ENCODE measurements at places on chromosomes 1 and 21. TPM values are rescaled to one million over a fixed set of nuclear protein-coding genes. Genes with fewer than 3 reads are reported as not detected.

DNA sequence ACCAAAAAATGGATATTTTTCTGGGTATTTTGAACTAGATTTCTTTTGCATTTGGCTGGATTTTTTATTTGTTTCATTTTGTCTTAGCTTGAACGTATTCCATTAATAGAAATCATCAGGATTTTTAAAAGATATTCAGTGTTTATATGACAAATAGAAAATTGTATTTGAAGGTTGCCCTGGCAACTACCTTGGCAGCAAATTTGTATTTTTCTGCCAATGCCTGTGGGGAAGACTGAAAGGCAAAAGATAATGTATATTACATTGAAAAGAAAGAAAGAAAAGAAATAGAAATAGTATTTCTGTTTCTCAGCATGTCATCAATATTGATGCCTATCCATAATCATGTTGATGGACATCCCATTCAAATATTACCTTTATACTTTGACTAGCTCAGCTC is 16.8 kb downstream of the VCAM1 start:
- no peak for DNase-seq

GRCh38 chr1:150874455-150875196 is 1.8 kb downstream of the ARNT start:
- DNase-seq = peak; percentile 16

GRCh38 chr1:54551891-54552290 is 3.9 kb downstream of the ACOT11 start:
- DNase-seq = no peak

DNA sequence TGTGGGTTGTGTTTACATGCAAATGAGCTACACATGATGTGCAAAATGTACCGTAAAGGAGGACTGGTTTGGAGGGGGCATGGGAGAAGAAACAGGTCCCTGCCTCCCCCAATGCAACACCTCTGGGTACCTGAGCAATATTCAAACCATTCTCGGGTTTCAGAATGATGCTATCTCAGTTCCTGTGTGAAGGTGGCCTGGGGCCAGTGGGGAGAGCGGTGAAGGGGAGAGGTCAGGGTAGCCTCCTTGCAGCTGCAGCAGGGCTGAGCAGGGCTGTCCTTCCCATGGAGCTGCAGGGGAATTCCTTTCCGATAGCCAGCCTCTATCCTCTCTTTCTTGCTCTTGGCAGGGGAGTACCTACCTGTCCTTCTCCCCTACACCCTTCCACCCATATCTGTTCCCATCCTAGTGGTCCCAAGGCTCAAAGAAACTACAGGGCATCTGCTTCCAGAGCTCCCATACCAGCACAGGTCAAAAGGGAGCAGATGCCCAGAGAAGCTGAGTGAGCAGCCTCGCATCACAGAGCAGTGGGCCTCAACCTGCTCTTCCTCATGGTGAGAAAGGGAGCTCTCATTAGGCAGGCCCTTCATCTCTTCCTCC is 11.9 kb downstream of the MEF2D start:
- peak; percentile 45 for DNase-seq

- no peak for DNase-seq
These were observed 20.6 kb downstream of the ABCG1 start for GRCh38 chr21:42239556-42239955.

DNA sequence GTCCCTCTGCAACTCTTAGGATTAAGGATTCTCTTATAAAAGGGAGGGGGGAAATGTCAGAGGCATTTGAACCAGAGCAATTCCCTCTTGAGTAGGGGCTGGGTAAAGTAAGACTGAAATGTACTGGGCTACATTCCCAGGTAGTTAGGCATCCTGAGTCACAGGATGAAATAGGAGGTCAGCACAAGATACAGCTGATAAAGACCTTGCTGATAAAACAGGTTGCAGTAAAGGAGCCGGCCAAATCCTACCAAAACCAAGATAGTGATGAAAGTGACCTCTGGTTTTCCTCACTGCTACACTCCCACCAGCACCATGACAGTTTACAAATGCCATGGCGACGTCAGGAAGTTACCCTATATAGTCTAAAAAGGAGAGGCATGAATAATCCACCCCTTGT is 14.3 kb upstream of the COX20 start:
- no peak for DNase-seq

DNA sequence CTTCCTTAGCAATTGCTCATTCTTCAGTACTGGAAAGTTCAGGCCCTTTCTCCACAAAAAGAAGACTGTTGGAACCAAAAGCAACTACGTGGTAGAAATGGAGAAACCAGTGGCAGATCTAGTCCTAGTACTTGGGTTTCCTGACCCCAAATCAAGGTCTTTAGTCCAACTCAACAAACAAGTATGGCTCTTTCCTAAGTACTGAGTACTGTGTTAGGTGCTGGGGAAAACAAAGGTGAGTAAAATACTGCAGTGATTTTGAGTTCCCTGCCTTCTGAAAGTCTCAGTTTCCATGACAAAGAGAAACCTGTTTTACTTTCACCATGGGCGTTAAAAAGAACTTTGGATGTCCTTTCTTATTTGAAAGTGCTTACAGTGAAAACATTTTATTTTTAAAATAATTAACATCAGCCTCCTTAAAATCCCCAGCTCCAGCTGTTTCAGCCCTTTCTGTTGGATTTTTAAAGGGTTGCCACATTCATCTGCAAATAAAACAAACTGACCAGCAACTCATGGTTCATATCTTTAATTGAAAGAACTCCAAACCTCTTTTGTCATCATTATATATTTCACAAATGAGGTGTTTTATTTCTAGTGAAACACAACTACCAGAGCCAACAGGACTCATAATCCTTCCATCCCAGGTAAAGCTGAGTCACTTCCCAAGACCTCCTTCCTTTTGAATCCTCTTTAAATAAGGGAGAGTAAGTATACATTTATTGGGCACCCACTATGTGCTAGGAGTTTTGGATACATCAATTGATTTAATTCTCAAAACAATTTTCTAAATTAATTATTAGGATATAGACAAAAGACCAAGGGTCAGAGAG is 35.4 kb downstream of the PLPP3 start:
- no peak for DNase-seq

GRCh38 chr1:16101623-16102022 is 28.2 kb upstream of the FAM131C start:
- DNase-seq = no peak

- no peak for DNase-seq
These were observed 21.7 kb downstream of the HMGN2 start for GRCh38 chr1:26493938-26494337.

DNA sequence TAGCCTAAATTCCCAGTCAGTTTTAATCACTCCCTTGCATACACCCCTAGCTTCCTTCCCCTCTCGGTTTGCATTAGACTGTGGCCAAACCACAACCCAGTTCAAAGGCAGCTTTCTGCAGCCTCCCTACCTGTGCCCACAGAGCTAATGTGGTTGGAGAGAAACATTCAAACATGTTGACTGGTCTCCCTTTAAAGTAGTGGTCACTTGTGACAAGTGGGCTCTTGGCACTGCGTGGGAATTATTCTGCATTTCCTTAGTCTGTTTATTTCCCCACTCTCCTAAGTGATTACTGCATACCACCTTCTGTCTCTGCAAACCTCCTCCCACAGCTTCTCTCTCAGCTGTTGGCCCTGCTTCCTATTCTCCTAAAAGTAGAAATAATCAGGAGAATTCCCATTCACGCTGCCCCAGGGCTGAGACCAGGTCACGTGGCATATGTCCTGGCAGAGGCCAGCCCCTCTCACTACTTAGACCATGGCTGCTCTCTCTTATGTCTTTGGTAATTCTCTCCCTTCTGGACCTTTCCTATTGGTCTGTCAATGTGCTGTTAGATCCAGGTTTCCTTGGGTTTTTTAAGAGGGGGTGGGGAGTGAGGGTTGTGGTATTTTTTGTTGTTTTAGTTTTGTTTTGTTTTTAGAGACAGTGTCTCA is 38.4 kb upstream of the CD101 start:
- no peak for DNase-seq

GRCh38 chr1:110086961-110087360 is 16.5 kb upstream of the ALX3 start:
- DNase-seq = no peak

- DNase-seq = no peak
These were observed 55.3 kb downstream of the RRAGC start for GRCh38 chr1:38804062-38804886.

- DNase-seq = no peak
These were observed 1.4 kb downstream of the PMF1 start for GRCh38 chr1:156214024-156214748.

GRCh38 chr1:244049162-244050013 is 1.7 kb upstream of the ZBTB18 start:
- peak; percentile 67 for DNase-seq

GRCh38 chr1:245118806-245119205 is 36.0 kb upstream of the KIF26B start:
- DNase-seq = no peak

DNA sequence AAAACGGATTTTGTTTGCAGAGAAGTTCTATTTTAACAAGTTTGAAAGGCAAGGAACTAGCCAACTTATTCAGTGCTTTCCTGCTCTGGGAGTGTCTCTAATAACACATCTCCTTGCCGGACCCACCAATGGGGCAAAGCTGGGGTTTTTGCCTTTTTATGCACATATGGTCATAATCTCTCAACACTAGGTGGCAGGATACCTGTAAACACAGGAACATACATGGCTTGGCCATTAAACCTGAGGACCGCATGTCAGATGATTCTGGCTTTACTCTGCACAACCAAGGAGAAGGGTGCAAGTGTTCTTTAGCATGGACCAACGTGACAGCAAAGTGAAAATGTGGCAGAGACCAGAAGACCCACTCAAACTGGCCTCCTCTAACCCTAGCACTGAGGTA is 4.9 kb downstream of the TMEM9 start:
- DNase-seq = peak; percentile 63

DNA sequence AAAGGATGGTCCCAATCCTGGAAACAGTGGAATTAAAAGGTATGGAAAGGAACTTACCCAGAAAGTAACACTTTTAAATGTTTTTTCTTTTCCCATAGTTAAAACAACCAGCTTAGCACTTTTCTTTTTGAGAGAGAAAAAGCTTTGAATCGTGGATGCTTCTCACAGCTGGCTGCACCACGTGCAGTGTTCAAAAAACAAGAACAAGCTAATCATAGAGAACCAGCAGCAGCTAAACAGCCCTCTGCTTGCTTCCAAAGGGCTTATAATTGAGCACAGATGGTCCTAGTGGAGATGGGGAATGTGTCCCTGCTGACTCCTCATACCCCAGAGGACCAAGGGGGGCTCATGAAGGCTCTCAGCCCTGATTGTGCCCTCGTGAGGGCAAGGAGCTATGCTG is 26.4 kb downstream of the UTP25 start:
- no peak for DNase-seq

DNA sequence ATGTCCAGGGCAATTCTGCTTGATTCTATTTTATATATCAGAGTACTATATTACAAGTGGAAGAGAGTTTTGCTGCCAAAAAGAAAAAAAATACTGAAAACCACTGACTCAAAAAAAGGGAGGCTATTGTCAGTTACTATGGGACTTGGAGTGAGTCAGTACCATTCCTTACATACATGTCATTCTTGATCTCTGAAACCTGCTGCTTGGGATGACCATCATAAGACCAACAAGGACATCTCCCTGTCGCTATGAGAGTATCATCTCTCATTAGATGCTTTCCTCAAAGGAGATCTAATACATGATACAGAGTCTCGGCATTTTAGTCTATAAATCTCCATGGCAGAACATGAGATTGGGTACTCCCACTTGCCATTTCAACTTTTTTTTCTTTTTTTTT is 11.8 kb upstream of the INPP5B start:
- DNase-seq = no peak

- DNase-seq = no peak
These were observed 40.4 kb downstream of the MPZL1 start for GRCh38 chr1:167762061-167762746.

- peak; percentile 76 for DNase-seq
These were observed 754 bp downstream of the PRRC2C start for GRCh38 chr1:171486048-171486519.

- DNase-seq = no peak
These were observed 169.8 kb downstream of the CYYR1 start for GRCh38 chr21:26403321-26403720.

- no peak for DNase-seq
These were observed 196.1 kb upstream of the VAMP3 start for GRCh38 chr1:7575041-7575400.

GRCh38 chr1:16302709-16303627 is 49.3 kb downstream of the FBXO42 start:
- DNase-seq = no peak

DNA sequence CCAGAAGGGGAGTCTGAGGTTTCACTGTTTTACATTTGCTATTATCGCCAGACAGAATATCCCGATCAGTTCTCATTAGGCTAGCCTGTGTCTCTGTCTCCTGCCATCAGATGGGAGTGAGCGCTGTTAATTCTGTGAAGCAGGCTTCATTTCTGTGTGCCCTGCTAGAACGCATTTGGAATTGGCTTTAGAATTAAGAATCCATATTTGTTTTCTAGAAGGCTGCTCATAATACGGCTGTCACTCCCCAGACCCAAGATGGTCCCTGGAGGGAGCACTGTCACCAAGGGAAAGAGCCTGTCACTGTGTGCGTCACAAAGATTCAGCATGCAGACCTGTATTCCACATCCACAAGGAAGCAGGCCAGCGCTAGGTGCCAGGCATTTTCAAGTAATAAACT is 49.2 kb downstream of the CASQ2 start:
- DNase-seq = no peak

GRCh38 chr1:201379733-201380242 is 2.3 kb upstream of the TNNT2 start:
- DNase-seq = no peak

GRCh38 chr1:11790880-11791715 is 14.7 kb downstream of the MTHFR start:
- no peak for DNase-seq

DNA sequence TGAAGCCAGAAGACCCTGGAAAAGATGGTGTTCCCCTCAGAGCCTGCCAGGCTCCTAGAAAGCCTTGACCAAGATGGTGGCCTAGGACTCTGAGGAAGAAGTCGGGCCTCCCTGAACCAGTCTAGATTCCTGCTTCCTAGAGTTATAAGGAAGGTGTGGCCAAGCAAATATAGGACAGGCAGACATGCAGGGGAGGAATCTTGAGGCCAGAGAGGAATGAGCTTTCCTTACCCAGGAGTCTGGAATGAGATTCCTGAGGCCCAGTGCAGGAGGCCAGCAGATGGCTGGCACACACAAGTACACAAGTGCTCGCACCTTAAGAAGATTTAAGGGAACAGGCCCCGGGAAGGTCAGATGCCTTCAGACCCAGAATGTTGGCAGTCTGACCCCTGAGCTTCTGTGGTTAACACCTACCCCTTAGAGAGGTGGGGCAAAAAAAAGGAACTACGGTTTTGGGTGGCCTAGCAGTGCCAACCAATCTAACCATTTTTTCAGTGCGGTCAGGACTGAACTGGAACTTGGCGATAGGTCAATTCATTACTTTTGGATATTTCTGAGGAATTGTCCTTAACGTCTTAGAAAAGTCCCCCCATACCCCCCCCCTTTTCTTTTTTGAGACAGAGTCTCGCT is 73.3 kb downstream of the MDM4 start:
- DNase-seq = no peak

FCER1G gene
- 0.88 TPM for total RNA-seq

LCE1C gene
- total RNA-seq = not detected

PLCH2 gene
- 1.4 TPM for total RNA-seq

MXRA8 gene
- total RNA-seq = not detected

PM20D1 gene
- total RNA-seq = not detected

C21orf91 gene
- 32.8 TPM for total RNA-seq

VTCN1 gene
- not detected for total RNA-seq

LDLRAD1 gene
- total RNA-seq = not detected

IQGAP3 gene
- 28.7 TPM for total RNA-seq

TESK2 gene
- 6.6 TPM for total RNA-seq

IFNGR2 gene
- 70.2 TPM for total RNA-seq

FAM3B gene
- total RNA-seq = not detected

CACHD1 gene
- total RNA-seq = not detected

KPRP gene
- total RNA-seq = not detected

Data from OCI-LY7 (cell line).